Activated CD4-positive, alpha-beta T cell treated with anti-CD3 and anti-CD28 coated beads for 1 hour (primary cell): ENCODE measurements at places on chromosomes 2 and 18.

DNA sequence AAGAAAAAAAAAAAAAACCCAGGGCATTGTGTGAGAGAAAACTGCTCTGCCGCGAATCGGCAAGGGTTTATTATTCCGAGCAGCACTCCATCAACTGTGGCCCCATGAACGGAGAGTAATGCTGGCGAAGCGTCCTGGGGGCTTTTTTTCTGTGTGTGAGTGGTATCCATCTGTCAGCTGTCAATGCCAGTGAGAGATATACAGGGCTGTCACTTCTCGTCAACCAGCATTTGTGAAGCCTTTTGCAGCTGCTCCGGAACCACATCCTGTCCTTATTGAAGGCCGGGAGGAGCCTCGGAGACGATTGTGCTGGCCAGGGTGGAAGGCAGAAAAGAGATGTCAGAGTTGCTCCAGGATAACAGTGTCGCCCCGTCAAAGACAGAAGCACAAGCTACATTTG, 356.9 kb upstream of the SMIM21 start:
- DNase-seq: no peak

- no peak for DNase-seq
These were observed 8.5 kb downstream of the GEN1 start for GRCh38 chr2:17762451-17762850.

- DNase-seq: no peak
These were observed 488.7 kb downstream of the SUCLG1 start for GRCh38 chr2:83970217-83970929.

- DNase-seq: no peak
These were observed 380.5 kb downstream of the DSEL start for GRCh38 chr18:67135981-67136380.

GRCh38 chr2:203688798-203689197, 17.6 kb upstream of the CD28 start:
- DNase-seq: no peak

- no peak for DNase-seq
These were observed 26.1 kb upstream of the MMADHC start for GRCh38 chr2:149613704-149614103.

DNA sequence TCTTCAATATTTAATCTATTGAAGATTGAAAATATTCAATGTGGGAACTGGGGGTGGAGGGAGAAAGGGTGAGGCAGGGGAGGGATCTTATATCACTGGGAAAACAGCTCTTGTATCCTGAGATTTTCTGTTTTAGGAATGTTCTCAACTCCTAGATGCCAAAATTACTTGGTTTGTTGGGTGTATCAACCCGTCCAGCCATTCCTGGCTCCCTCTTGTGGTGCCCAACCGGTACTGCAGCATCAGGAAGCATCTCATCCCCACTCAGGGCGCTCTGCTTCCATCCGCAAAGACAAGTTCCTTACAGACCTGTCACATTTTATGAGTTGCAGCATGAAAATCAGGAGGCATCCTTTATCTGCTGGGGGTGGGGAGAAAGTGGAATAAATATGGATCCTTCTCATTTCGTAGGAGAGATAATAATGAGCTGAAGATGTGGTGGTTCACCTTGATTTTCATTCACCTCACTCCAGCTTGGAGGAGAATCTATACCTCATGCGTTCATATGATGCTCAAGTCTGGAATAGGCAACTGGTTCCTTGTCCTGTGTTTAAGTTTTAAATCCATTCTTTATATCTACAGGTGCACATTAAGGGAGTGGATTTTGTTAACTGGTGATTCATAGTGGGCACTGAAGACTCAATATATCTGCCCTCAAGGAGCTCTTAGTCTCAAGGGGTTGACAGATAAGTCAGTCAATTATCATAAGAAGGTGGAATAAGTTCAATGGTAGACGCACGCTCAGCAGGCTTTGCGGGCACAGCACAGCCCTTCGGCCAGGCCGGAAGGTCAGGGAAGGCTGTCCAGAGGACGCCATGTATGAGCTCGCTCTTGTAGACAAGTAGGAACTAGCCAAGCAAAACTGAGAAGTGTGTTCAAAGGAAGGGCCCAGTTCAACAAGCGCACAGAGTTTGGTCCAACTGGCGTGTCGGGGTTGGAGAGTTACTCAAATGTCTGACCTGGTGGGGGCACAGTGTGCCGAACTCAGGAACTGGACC, 127.3 kb downstream of the RNF144A start:
- peak; percentile 40 for DNase-seq

DNA sequence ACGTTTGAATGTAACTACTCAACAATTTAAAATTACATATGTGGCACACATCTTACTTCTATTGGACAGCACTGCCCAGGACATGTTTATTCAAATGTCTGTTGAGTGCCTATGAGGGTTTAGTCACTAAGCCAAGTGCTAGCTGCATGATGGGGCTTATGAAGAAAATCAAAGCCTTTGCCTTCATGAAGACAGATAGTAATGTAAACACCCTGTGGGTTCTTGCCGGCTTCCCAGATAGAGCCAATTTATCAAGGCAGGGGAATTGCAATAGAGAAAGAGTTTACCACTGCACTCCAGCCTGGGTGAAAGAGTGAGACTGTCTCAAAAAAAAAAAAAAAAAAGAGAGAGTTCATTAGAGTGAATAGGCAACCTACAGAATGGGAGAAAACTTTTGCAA, 43.7 kb upstream of the NEB start:
- DNase-seq: no peak

DNA sequence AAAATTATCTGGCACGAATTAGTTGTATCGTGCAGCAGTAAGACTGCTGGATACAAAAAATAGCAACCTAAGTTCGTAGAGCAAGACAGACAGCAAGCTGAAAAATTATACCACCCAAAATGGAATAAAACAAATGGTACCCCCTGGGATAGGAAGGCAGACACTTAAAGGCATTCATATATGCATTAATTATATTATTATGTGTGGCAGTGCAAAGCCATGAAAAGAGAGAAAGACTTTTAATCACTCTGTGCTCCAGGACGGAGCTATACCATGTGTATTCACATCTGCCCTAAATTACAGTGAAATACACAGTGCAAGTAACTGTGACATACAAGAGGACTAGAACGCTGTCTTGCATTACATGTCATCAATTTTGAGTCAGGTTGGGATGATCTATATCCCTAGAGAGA, 235.9 kb downstream of the GULP1 start:
- DNase-seq: no peak

DNA sequence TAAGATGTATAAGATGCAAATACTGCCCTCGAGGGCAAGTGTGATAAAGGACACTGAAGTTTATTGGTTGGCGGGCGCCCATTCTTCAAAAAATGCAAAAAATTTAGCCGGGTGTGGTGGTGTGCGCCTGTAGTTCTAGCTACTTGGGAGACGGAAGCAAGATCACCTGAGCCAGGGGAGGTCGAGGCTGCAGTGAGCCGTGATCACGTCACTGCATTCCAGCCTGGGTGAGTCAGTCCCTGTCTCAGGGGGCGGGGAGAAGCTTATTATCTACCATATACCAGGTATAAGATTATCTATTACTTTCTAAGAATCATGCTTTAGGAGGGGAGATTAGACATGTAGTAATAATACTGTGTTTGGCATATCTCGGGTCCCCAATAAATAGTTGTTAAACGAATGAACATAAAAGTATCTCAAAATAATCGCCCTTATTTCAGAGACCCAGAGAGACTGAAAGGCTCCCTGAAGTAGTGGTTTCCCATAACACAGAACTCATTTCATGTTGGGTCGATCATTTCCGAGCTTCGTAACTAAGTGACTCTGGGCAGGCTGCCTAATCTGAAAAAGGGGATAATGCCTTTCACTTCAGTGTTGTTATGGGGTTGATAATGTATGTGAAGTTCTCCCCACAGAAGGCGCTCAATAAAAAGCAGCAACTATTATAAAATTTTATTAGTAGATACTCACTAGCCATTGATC, 1.2 kb upstream of the SELENOI start:
- DNase-seq: no peak

DNA sequence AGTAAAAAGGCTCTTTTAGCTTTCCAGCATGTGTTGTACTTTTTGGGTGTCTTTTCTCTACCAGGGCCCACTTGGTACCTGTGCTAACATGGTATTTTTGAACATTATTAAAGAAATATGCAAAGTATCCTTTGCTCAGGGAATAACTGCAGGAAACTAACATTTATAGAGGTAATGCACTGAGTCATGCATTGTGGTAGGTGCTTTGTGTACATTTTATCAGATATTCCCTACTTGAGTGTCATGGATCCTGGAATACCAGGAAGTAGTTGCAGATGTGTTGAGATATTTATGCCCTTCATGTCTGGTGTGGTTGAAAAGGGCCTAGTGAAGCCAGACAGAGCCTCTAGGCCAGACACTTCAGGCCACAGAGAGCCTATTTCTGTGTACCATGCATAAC, 215.5 kb upstream of the CYRIA start:
- DNase-seq: no peak
